ENCODE measurements at places on chromosomes 4 and X.
A peak's percentile ranks its signal among the peaks of the same experiment; 100 is the strongest.

- no peak for DNase-seq
These were observed 226.7 kb upstream of the PRKX start for GRCh38 chrX:3940000-3940610.

DNA sequence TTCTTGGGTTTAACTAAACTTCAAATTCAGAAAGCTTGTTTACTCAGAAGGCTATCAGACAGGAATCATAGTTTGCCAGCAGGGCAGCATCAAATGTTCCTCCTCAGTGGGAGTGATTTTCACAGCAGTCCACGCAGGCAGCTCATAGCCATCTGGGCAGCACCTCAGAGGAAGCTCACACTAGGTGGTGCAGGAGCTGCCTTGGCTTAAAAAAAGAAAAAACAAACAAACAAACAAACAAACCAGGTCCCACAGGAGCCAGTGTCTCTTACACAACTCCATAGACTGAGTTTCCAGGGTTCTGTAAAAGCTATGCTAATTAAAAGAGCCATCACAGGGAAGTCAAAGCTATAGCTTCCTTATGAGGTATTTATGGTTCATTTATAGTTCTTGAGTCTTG is 10.5 kb upstream of the KLHL5 start:
- no peak for DNase-seq

GRCh38 chrX:99909946-99910345 is 500.1 kb downstream of the PCDH19 start:
- DNase-seq, result no peak

DNA sequence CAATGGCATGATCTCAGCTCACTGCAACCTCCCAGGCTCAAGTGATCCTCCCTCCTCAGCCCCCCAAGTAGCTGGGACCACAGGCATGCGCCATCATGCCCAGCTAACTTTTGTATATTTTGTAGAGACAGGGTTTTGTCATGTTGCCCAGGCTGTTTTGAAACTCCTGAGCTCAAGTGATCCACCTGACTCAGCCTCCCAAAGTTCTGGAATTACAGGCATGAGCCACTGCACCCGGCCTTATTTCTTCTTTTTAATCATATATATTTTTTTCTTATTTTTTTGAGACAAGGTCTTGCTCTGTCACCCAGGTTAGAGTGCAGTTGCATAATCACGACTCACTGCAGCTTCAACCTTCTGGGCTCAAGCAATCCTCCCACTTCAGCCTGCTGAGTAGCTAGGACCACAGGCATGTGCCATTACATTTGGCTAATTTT is 184.0 kb downstream of the TSPAN5 start:
- no peak for DNase-seq

GRCh38 chrX:107674480-107675364 is 46.4 kb downstream of the PRPS1 start:
- no peak for DNase-seq

DNA sequence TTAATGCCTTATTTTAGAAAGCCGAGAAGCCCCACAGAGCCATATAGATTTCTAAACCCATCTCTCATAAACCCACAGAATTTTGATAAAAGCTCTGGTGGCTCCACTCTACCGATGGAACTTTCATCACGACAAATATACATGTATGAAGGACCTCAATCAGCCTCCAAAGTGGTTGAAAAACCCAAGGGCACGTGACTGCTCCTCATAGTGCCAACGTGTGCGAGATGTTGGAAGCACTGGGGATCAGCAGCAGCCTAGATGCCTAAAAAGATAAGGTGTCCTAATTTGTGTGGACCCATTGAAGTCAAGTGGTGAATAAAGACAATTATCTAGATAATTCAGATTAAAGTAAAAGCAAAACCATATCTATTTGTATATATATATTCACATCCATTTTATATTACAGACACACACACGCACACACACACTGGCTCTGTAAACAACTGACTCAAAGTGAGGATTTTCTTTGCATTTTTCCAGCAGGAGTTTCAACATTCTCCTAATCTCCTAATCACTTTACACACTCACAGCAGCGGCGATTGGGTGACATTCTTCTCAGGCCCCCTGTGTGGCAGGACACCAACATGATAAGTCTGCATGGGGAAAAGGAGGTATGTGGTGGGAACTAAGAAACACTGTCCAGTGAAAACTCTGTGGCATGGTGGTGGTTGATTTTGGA is 2.8 kb upstream of the PITX2 start:
- DNase-seq, result no peak

GRCh38 chrX:112830540-112830939 is 10.1 kb downstream of the AMOT start:
- no peak for DNase-seq

DNA sequence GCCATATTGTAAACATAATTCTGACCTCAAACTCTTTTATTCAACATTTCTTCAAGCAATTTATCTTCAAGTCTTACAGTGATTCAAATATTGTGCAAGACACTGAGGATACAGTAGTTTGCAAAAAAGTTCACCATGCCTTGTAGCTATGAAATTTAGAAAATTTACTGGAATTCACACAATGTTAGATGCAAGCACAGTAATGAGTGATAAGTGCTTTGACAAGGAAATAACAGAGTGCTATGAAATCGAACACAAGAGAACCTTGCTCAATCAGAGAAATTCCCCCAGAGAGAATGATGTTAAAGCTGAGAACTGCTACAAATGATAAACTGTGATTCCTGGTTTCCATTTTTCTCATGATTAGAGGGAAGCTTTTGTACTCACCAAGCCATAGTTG is 952.9 kb downstream of the FAT4 start:
- no peak for DNase-seq

GRCh38 chr4:115145393-115146160 is 32.2 kb upstream of the NDST4 start:
- DNase-seq, result no peak

DNA sequence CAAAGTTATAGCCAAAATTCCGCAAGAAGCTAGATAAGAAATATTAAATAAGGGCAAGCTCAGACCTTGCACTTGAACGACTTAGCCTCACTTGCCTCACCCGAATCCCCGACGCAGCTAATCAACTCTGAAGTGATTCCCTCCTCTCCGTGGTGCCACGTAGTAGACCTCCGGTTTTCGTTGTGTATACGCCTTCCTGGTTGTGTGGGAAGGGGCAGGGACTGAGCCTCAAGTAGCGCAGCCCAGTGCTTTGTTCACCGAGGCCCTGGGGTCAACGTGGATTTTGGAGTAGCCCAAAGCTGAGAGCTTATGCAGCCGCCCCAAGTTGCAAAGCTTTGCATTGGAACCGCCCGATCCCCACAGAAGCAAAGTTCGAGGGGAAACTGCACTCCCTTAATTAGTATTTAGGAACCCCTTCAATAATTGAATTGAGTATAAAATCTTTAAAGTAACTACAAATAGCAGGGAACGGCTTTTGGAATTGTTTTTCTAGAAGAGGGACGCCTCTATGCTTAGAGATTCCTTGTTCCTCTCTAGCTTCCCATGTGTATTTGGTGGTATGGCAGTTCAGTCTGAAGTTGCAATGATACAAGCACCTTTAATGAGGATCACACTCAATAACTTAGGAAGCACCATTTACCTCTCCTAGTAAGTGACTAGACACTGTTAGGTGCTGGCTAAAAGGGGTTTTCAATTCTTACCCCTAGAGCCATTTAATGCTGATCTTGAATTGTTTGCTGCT is 55.7 kb downstream of the LINC00632 start:
- peak; percentile 9 for DNase-seq

- DNase-seq, result peak; percentile 39
These were observed 809 bp downstream of the MND1 start for GRCh38 chr4:153345012-153345981.

DNA sequence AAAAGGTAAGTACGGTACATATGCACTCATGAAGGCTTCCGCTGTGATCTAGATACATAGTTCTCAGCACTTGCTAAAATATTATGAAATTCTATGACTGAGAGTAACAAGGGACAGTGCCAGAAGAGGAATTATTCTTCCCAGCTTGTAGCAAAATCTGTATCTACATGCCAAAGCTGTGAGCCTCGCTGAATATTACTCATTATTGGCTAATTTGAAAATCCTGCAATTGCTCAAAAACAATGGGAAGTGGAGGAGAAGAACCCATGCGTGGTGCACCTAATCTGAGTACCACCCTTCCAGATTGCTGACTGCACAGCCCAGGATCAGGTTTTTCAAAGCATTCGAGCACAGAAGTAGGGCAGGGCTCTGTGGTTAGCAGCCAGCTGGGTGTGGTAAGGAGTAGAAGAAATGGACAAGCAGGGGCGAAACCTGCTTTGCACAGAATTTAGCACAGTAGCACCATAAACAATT is 17.4 kb upstream of the PDCL2 start:
- no peak for DNase-seq
